ENCODE measurements at places on chromosomes 3 and 15.

DNA sequence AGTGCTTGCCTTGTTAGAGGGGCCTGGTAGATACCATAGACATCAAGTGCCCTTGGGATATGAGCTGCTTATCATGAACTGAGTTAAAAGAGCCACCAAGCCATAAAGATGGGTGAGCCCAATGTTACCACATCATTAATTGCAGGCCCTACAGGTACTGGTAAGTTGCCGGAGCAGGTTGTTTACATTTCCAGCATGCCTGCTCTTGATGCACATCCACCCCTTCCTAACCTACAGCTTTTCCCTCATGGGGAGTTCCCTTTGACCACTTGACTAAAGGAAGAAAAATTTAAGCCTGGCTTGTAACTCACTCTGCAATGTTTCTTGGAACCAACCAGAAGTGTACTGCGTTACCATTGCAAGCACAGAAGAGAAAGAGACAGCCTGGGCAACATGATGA, 24.7 kb upstream of the ULK4 start:
- no peak for DNase-seq

DNA sequence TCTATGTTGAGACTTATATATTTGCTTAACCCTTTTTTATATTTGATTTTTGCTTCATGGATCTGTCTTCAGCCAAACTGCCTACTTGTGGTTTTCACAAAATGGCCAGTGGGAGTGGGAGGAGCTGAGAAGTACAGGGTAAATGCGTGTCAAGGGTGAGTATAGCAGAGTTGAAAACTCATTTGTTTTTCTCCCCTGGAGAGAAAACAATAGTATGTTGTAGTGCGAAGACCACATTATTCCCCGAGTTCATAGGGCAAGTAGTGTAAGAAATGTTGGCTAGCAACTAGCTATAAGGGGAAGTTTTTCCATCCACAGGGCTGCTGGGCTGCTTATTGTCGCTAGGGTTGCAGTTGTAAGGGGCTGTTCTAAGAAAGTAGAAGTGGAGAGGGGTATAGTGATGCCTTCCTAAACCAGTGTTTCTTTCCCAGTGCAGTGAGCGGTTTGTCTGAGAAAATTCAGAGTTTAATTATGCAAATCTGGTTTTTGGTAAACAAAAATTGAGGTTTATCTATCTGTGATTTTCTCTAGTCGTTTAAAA, 153.8 kb upstream of the AZI2 start:
- DNase-seq, result no peak

GRCh38 chr3:175338775-175339535, 479.8 kb downstream of the NAALADL2 start:
- DNase-seq, result no peak

DNA sequence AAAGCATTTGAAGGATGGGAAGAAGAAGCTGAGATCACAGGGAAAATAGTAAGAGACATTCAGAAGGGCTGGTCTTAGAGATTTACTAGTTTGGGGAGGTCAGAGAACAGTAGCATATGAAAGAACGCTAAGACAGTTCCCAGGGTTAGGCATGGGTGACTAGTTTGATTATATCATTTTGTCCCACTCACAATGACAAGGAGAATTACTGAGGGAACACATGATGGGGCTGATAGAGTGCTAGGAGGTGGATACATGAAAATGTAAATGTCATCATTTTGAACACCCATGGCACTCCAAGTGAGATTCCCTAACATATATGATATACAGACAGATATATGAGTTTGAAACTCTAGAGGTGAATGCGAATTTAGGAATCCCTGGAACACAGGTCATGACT, 9.3 kb upstream of the TARS3 start:
- no peak for DNase-seq

- no peak for DNase-seq
These were observed 11.3 kb downstream of the TBC1D2B start for GRCh38 chr15:78065973-78066946.

DNA sequence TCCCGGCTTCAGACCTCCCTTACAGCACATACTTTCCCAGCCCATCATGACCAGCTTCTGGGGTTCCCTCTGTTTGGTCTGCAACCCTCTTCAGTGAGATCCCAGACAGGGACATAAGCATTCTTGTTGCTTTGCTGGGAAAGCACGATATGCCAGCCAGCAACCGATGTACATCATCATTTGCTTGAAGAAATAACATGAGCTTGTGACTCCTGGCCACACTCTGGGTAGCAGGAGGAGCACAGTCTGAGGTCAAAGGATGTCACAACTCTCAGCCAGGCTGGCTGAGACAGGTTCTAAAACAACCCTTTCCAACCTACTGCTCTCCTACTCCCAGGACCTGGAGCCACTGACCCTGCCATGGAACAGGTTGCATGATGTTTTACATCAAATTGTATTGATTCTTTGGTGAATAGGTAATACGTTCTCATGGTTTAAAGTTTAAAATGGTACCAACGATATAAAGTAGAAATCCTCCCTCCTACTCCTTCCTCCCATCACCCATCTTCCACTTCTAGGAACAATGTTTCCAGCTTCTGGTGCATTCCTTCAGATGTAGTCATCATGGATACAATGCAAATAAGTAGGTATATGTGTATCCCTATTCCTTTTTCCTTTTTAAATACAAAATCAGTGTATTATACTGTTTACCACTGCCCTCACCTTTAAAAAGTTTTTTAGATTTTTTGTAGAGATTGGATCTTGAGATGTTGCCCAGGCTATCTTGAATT, 190.3 kb downstream of the OPA1 start:
- DNase-seq, result no peak

- DNase-seq, result no peak
These were observed 37.0 kb downstream of the MITF start for GRCh38 chr3:69776289-69776688.

- no peak for DNase-seq
These were observed 80.6 kb upstream of the EIF1B start for GRCh38 chr3:40228792-40229350.

- DNase-seq, result no peak
These were observed 576.9 kb upstream of the NECTIN3 start for GRCh38 chr3:110494728-110495127.

GRCh38 chr3:62201438-62202035, 171.8 kb downstream of the FEZF2 start:
- no peak for DNase-seq

DNA sequence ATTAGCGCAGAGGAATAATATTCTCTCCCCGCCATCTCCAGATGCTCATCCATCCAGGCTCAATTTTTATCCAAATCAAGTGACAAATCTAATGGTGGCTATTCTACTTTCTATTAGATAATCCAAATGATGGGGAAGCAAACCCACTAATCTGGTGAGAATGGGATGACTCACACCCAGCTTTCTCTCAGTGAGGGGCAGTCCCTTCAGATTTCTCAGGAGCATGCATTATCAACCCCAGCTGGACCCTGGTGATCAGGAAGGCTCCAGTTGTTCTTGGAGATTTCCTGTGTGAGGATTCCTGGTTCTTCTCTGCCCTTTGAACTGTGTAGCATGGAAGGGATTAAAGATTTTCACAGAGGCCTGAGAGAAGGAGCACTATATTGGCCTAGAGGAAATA, 358.0 kb downstream of the WDR72 start:
- no peak for DNase-seq

GRCh38 chr3:20125897-20126296, 60.1 kb downstream of the SGO1 start:
- no peak for DNase-seq

- DNase-seq, result no peak
These were observed 37.9 kb upstream of the SLCO2A1 start for GRCh38 chr3:134067531-134068161.

DNA sequence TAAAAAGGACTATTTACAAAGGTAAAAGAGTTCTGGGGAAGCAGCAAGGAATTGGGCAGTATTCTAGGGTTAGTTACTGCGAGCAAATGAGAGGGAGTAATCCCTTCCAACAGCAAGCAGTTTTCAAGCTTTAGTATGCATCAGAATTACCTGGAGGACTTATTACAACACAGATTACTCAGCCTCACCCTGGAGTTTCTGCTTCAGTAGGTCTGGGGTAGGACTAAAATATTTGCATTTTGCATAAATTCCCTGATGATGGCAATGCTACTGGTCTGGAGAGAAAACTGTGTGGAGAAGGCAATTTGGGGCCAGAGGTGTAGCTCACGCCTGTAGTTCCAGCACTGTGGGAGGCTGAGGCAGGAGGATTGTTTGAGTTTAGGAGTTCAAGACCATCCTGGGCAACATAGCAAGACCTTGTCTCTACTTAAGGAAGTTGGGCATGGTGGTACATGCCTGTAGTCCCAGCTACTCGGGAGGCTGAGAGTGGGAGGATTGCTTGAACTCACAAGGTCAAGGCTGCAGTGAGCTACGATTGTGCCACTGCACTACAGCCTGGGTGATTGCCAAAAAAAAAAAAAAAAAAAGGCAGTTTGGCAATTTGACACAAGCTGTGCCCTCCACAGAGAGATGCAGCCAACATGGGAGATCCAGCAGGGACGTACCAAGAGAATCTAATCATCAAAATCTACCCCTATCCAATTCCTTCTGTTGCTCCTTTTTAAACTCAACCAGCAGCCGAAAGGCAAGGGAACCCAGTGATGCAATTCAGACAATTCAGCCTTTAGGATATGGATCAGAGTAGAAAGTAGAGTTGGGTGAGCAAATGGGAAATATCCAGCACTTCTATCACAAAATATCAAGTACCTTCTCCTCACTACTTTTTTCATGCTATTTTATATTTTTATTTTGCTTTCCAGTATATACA, 27.1 kb upstream of the AP4E1 start:
- no peak for DNase-seq

DNA sequence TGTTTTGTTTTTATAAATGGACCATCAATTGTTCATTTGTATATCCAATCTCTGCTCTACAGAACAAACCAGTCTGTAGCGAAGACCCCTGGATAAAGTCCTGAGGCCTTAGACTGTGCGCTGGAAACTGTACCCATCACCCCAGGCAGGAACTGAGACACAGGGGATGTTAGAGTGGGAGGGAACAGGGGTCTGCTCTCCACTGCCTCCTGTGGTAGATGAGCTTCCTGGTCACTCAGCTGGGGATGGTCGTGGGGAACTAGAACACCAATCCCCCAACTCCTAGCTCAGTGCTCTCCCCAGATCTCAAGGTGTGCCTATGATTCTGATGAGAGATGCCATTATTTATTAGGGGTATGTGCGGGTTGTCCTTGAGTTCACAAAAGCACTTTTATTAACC, 340.2 kb upstream of the IGF1R start:
- no peak for DNase-seq

DNA sequence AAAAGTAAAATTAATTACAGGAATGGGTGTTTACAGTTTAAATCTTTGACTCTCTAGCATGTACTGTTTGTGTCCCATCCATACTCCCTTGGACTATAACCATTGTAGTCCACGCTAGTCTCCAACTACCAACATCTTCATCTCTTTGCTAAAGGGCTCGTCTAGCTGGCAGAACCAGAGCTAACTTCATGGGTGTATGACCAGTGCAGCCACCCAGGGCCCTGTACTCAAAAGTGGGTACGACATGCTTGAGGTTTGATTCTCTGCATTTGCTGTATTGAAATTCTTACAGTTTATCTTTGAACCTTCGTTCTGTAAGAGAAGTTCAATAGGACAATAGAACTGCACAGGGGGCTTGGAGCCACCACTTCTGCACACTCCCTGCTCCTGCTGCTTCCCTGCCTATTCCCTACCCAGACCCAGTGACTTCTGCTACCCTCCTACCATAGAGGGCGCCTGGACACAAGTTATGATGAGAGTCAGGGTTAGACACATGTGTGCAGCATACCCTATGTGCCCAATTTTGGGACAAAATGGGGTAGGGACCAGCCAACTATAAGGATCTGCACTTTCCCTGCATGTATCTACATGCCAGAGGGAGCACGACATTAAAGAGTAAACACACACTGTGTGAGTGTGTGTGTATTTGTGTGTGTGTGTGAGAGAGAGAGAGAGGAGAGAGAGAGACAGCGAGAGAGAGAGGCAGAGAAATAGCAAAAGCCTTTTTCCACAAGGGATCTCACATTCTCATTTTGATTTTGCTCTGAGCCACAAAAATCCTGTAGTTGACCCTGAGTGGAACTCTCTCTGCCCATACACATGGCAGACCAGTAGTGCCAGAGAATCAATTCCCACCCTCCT, 59.0 kb upstream of the NECTIN3 start:
- DNase-seq, result no peak
